ENCODE measurements at places on chromosomes 5 and 9.

DNA sequence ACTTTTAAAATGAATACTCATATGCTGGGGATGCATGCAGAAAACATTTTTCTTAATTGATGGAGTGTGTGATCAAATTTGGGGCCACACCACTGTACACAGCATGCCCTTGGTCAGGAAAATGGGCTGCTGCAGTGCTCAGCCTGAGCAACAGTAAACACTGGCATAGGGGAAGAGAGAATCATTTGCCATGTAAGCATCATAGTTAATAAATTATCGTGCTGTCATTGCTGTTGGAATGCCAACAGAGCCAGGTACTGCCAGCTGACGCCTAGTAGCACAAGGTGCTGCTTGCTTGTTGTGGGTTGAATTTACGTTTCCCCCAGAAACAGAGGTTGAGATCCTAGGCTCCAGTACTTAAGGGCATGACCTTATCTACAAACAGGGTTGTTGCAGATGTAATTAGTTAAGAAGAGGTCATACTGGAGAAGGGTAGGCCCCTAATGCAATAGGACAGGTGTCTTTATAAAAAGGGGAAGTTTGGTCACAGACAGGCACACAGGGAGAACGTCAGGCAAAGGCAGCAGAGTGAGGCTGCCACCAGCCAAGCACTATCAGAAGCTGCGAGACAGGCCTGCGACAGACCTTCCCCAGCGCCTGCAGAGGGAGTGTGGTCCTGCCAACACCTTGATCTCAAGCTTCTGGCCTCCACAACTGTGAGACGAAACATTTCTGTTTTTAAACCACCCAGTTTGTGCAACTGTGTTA lies 25.3 kb downstream of the DAP start:
- no peak for DNase-seq

DNA sequence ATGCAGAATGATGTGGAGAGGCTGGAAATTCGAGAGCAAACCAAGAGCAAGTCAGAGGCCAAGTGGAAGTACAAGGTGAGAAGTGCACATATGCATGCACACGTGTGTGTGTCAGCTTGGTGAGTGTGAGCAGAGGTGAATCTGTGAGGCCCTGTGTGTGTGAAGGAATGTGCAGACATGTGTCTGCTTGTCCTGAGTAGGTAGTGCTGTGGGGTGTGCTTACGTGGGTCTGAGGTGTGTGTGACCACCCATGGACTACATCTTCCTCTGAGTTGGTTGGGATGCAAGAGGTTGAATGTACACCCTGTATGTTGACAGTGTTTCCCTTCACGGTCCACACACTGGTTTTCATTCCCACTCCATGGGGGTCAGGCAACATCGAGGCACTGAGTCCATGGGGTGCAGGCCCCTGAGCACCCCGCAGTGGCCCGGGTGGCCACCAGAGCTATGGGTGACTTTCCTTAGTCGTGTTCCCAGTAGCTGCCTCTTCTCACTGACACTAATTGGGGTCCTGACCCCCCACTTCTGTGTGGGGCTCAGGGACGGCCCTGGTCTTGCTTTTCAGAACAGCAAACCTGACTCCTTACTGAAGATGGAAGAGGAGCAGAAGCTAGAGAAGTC lies 86.7 kb downstream of the PHF2 start:
- no peak for DNase-seq

GRCh38 chr9:33468215-33468730 lies 5.5 kb downstream of the NOL6 start:
- DNase-seq: no peak

GRCh38 chr5:159003045-159004030 lies 96.4 kb downstream of the EBF1 start:
- DNase-seq: no peak

- no peak for DNase-seq
Measured at GRCh38 chr5:150272531-150272930, 17.0 kb downstream of the CAMK2A start.

GRCh38 chr5:113989278-113989912 lies 372.5 kb upstream of the KCNN2 start:
- no peak for DNase-seq

DNA sequence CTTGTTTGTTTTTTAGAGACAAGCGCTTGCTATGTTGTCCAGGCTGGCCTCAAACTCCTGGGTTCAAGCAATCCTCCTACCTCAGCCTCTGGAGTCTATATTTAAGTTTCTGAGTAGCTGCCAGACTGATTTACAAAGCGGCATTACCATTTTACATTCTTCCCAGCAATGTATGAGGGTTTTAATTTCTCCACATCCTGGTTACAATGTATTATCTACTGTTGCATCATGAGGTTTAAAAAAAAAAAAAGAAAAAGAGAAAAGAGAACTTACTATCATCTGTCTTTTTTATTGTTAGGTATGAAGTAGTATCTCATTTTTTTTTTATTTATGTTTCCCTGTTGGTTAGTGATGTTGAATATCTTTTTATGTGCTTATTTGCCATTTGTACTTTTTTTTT lies 18.9 kb upstream of the CLINT1 start:
- no peak for DNase-seq

DNA sequence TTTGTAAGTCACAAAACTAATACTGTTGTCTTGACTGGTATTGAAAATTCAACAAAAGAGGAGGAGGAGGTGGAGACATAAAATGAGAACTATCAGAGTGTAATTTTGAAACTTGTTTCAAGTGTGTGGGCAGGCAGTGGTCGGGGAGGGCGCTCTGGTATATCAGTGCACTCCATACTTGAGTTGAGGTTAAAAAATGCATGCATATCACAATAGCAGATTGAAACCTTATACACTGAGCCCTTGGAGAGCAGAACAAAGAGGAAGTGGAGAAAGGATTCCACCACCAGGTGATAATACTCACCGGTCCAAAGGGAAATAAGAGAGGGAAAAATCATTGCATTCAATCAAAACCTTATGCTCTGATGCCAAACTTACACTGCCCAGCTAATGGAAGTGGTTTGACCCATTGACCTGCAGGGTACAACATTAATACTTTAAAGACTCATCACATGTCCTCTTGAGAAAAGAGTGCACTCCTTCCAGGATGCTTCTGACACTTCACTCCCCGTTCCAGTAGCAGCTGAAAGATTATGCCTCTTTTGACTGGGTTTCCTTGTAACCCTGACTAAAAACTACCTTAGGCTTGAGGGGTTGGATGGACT lies 79.5 kb upstream of the FAM169A start:
- DNase-seq: no peak

GRCh38 chr9:134267305-134267880 lies 58.9 kb upstream of the RXRA start:
- DNase-seq: no peak

GRCh38 chr9:94881940-94882339 lies 155.4 kb downstream of the AOPEP start:
- no peak for DNase-seq

DNA sequence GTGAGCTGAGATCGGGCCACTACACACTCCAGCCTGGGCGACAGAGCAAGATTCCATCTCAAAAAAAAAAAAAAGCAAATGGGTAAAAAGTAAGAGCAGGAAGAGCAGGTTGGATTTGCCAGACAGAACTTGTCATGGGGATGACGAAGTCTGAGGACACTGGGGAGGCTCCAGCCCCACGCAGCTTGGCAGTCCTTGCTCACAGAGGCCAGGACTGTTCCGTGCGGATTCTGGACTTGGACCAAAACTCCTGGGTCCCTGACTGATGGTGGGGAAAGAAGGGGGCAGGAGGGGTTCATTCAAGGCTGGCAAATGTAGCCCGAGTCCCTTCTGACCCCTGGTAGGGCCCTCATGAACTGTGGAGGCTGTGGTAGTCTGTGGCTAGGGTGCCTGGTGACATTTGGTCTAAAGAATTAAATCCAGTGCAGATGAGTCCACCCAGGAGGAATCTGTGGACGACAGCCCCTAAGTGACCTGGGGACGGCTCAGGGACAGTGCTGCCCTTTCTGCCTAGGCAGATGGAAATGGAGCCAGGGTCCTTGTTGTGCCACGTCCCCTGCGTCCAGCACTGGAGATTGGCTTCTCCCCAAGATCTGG lies 3.1 kb downstream of the FGD3 start:
- no peak for DNase-seq

DNA sequence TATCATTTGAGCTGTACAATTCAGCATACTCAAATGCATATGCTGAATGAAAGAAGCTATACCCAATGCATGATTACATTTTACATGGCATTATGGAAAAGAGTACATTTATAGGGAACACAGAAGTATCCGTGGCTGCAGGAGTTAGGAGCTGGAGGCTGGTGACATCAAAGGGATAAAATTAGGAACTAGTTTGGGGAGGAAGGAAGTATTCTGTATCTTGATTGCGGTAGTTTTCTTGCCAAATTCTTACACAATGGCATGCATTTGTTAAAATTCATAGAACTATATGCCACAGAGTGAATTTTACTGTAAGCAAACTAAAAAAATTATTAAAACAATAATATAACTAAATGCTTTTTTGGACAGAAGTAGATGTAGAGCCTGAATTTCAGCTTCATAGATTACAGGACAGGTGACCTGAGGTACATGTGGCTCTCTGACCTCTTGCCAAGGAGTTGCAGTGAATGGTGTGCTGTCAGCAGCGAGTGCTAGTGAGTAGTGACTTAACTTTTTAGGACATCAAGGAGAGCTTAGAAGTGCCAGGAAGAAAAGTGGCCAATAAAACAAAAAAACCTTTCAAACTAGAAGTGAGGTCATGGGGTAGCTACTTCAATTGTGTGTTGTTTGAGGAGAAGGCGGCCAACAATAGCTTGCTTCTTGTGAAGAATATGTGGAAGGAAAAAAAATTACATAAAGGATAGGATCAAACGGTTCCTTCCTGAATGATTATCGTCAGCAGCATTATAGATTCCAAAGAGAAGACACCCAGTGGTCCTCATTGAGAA lies 514.9 kb upstream of the CLINT1 start:
- DNase-seq: no peak

DNA sequence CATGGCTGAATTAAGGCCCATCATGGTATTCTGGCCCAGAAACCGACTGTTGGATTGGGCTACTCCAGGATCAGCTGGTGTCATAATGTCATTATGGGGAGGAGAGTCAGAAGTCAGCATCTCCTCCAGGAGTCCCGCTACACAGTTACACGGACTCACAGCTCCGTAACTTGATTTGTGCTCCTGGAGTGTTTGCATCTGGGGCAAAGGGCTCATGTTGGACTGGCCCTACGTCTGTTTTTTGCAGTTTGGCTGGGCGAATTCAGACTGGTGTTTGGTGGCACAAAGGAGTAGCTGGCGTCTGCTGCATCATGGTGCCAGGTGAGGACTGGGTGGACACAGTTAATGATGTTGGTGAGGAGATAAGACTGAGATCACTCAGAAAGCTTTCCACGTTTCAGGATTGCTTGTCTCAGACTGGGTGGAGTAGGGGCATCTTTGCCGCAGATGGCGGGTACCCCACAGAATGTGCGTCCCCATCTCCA lies 31.3 kb downstream of the OR2V1 start:
- no peak for DNase-seq

DNA sequence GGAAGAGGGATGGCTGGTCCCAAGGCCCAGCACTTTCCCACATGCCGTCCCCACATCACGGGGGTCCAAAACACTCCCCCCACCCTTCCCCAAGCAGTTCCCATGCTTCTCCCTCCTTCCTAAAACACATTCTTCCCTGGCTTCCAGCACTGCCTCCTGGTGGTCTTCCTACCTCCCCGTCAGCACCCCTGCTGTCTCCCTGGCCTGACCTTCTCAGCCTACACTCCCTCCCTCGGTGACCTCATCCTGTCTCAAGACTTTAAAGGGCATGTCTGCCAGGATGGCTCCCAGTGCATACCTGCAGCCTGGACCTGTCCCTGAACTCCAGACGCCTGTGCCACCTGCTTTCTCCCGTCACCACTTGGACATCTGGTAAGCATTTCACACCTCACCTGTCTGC lies 4.3 kb upstream of the NCS1 start:
- DNase-seq: no peak

GRCh38 chr5:910769-911160 lies 18.1 kb downstream of the TRIP13 start:
- DNase-seq: no peak

DNA sequence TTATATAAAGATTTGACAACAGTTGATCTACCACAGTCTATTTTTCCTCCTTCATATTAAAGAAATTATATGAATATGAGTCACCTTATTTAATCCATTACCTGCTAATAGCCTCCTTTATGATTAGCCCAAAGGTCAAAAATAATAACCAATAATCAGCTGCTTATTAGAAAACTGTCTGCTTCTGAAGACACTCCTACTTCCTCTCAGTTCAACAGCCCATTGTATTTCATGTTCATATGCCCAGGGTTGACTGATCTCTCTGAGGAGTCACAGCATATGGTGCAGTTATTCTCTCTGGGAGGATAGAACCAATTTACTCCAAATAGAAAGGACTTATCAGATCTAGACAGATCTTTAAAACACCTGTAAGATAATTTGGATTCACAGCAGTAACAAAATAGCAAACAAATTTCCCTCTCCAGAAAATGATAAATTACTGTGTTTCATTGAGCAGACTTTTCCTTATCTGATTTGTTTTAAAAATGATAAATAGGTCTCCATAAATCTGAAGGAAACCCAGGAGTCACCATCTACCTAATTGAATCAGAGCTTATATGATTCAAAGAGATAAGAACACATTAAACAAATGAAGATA lies 180.4 kb upstream of the ITGA1 start:
- DNase-seq: no peak

GRCh38 chr5:8857051-8857450 lies 688.8 kb downstream of the SEMA5A start:
- no peak for DNase-seq

DNA sequence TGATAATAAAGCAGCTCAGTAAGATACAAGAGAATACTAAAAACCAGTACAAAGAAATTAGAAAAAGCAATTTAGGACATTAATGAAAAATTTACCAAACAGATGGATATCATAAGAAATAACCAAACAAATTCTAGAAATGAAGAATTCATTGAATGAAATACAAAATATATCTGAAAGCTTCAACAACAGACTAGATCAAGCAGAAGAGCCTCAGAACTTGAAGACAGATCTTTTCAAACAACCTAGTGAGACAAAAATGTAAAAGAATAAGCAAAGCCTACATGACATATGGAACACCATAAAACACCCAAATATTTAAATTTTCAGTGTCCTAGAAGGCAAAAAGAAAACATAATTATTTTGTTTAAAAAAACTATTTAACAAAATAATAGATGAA lies 66.9 kb downstream of the SKIC3 start:
- no peak for DNase-seq

- no peak for DNase-seq
Measured at GRCh38 chr9:5760338-5760737, 72.6 kb downstream of the ERMP1 start.

DNA sequence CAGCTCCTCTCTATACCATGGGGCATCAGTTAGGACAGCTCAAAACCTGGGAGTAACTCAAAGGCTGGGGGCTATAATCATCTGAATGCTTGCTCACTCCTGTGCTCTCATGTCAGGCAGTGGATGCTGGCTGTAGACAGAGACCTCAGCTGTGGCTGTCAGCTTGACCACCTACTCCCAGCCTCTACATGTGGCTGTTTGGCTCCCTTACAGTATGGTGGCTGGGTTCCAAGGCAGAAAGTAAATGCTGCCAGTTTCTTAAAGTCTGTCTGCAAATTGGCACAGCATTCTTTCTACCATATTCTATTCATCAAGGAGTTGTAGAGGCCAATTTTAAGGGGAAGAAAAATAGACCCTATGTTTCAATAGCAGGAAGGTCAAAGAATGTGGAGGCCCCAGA lies 66.9 kb downstream of the TMC1 start:
- DNase-seq: no peak

GRCh38 chr5:73542020-73542419 lies 23.4 kb downstream of the ANKRA2 start:
- DNase-seq: no peak

GRCh38 chr9:124474151-124474550 lies 23.9 kb downstream of the ADGRD2 start:
- DNase-seq: no peak

GRCh38 chr5:134846641-134846960 lies 833 bp downstream of the C5orf24 start:
- no peak for DNase-seq

Data from stimulated activated CD4-positive, alpha-beta T cell treated with anti-CD3 and anti-CD28 coated beads, Interleukin-2, amount 100 ng/mL, for 4 hours (primary cell).